ENCODE measurements at places on chromosomes 16 and 17.

DNA sequence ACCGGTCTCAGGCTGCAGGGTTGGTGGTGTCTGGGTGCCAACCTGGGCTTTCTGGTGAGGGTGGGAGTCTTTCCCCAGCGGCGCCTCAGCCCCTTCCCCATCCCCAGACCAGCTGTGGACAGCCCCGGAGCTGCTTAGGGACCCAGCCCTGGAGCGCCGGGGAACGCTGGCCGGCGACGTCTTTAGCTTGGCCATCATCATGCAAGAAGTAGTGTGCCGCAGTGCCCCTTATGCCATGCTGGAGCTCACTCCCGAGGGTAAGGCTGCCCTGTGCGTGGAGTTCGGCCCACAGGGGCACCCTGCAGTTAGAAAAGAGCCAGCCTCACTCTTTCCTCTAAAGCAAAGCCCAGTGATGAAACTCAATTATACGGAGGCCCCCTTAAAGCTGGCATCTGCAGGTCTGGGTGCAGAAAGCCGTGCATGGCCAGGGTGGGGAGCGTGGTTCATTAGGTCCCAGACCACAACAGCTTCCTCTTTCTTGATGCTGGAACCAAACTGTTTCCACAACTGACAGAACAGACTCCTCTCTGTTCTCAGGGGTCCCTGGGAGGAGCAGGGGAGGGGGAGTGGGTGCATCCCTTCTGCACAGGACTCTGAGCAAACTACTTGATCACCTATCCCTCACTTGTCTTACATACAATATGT lies 10.7 kb downstream of the GUCY2D start:
- DNase-seq = no peak

DNA sequence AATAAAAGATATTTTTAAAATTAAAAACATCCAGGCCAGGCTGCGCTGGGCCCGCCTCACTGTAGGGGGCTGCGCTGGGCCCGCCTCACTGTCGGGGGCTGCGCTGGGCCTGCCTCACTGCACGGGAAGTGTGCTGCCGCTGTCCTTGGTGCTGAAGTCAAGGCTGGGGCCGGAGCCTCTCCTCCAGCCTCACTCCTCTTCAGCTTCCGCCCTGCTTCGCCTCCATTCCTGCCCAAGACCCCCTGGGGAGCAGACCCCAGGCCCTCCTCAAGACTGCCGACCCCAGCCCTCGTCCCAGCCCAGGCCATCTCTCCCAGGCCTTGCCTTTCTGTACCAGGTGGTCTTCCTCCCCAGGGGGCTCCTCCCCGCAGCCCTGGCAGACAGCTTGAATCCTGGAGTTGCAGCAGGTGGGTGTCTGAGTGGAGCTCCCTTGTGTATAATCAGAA lies 26.2 kb downstream of the ENDOV start:
- peak; percentile 45 for DNase-seq

DNA sequence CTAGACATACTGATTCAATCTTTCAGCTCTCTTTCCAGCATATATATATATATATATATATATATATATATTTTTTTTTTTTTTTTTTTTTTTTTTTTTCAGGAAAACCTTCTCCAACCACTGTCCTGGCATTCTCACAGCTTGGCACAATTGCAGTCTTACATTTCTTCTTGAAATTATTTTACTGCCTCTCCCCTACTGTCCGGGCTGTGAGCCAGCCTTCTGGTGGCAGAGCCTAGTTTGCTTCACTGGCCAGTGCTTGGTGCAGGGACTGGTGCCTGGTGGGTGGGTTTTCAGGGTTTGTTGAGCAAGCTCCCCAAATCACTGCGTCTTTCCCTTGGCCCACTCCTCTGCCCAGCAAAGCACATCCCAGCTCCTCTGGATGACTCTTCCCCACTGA lies 28.5 kb downstream of the PRSS54 start:
- DNase-seq = no peak

GRCh38 chr17:62966426-62967204 lies 580 bp downstream of the TANC2 start:
- DNase-seq = peak; percentile 54

DNA sequence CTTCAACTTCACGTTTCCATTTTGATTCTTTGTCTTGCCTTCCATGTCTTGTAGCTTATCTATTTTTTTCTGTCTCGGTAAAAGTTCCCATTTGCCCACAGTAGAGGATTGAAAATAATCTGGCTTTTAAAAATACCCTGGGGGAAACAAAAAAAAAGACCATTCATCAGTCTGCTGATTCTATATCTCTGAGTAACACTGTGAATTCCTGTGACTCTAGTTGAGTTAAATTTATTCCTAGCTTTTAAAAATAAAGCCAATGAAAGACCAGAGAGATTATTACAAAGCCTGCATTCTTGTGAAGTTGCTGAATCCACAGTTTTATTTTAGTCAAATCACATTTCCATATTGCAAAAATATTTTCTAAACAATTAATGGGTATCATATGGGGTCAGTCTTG lies 532.3 kb downstream of the CDH13 start:
- DNase-seq = no peak

GRCh38 chr17:10270258-10270657 lies 71.9 kb upstream of the GAS7 start:
- DNase-seq = no peak

GRCh38 chr17:17079761-17080160 lies 37.5 kb downstream of the MPRIP start:
- no peak for DNase-seq

- DNase-seq = no peak
Observed at GRCh38 chr17:71183066-71183660, 937.7 kb upstream of the SOX9 start.

DNA sequence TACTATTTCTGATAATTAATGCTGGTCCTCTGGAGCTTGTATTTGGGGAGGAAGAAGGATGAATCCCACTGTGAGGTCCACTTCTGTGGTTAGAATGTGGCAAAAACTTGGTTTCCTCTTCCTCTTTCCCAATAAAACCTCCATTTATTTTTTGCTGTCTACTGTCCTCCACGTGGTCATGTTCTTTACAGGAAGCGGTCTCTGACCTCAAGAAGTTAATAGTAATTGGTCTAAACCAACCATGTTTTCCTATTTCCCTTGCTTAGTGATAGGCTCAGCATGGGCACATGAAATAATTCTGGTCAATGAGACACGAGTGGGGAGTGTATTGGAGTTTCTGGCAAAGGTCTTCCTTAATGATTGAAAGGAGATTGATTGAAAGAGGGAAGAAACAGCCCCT lies 33.9 kb downstream of the CHP2 start:
- no peak for DNase-seq

DNA sequence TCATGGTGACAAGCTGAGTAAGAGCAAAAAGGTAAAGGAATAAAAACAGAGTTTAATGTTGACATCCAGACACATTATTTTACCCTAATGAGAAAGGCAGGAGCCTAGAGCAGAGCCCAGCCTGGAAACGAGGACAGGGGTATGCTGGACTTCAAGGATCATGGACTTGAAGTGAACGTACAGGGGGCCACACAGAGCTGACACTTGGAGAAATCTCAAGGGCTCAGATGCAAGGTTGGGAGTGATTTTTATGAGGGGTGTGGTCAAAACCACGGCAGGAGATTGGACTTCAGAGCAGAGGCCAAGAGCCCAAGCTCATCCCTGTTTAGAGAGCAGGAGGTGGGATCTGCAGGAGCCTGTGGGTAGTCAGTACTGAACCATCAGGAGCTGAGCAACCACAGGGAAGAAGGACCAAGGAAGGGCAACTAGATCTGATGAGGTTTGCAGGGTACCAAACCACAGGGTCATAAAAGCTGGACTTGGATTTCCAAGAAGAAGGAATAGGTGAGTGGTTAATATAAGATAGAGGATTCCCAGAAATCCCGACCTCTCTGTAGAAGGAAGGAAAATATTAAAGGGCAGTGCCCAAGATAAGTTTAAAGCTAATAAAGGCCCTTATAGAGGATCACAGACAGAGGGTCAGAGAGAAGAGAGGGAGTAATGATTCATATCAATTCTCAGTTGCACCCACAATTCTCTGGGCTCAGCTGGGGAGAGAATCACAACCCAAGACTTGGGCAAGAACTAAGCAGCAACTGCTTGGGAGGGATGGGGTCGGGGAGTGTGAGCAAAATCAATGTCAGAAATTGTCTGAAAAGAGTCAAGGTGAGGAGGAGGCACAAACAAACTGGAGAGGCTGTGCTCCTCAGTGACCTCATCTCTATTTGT lies 331.7 kb downstream of the SOX9 start:
- no peak for DNase-seq

DNA sequence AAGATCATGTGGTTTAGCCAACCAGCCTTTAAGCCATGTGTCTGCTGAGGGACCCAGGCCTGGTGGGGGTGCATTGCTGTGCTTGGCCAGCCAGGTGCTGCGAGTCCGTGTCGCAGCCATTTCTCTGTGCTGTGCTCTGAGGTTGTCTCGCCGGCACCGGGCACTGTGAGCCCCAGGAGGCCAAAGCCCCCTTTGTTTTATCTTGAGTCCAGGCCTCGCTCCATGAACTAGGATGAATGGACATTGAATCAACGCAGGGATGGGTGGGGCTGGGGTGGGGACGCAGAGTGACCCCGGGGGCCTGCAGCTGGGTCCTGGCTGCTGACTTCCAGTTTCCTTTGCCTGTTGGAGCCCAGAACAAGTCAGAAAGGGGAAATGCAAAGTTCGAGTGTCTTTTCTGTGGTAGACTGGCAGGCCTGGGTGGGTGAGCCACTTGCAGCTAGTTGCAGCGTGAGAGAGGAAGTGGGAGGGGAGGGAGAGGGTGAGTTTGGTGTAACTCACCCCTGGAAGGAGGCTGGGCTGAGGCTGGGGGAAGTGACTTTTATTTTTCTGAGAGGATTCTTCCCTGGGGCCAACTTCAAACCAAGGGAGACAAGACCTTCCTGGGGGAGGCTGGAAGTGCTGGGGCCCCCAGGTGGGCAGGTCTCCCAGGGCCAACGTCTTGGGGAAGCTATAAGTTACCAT lies 324.7 kb downstream of the SEC14L1 start:
- DNase-seq = peak; percentile 72

GRCh38 chr17:896953-897661 lies 82.5 kb downstream of the NXN start:
- DNase-seq = no peak

- no peak for DNase-seq
Observed at GRCh38 chr16:10895053-10895946, 18.3 kb downstream of the CIITA start.

DNA sequence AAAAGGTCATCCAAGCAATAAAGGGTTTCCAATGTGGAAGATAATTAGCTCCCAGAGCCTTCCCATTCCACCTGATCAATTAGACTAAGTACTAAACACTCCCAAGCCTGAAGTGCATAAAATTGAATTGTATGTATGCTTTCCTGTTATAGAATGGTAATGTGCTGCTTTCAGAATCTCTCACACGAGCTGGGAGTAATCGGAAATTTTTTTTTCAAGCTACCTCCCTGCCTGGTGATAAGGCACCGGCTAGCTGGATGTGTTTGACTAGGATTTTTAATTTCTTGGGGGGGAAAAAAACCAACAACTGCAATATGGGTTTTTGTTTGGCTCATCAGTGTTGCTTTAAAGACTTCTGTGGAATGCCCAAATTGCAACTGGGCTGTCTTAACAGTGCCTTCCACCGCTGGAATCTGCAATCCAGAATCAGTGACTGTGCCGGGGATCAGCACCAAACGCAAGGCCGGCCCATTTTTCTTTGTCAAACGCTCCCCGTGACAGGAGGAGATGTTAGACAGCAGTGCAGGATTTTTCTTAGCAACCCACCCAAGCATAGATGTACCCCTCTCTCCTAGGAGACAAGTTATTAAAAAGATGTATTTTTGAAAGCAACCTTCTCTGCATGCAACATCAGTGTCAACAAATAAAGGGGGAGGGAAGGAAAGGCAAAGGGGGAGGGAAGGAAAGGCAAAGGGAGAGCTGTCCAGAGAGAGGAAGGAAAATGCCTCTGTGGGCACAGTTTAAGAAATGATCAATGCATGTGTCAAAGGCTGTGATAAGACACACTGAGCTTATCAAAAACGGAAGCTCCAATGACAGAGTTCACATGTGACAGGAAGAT lies 387.2 kb downstream of the NPIPA8 start:
- DNase-seq = no peak

DNA sequence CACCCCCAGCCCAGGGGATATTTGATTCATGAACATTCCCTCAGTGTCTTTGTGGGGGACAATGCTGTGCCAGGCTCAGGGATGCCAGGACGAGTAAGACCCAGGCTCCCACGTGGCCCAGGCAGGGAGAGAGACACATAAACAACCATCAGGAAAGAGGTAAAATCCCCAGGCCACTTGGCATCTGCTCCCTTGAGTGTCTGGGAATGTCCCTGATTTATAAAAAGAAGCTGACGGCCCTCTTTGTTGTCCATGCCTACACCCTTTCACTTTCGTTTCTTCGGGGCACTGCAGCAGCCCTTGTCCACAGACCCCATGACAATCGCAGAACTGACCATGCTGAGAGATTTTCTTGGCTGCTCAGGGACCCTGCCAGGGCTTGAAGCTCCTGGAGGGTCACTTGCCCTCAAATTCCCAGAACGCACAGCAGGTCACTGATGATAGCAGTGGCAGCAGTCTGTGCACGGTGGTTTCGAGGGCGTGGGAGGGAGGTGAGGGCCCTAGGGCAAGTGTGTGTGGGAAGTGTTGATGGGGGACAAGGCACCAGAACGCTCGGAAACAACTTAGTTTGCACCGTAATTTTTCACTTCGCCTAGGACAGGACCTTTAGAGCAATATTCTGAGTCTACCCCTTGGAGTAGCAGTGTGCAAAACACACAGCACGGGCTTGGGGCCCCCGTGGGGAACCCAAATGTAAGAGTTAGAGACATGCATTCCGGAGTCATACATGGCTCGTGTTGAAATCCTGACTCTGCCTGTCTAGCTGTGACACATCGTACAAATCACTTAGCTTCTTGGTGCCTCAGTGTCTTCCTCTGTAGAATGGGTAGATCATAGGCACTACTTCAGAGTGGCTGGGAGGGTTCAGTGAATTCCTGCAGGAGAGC lies 4.7 kb downstream of the NOD2 start:
- DNase-seq = no peak

- DNase-seq = no peak
Observed at GRCh38 chr16:72066747-72067146, 3.7 kb downstream of the HPR start.

DNA sequence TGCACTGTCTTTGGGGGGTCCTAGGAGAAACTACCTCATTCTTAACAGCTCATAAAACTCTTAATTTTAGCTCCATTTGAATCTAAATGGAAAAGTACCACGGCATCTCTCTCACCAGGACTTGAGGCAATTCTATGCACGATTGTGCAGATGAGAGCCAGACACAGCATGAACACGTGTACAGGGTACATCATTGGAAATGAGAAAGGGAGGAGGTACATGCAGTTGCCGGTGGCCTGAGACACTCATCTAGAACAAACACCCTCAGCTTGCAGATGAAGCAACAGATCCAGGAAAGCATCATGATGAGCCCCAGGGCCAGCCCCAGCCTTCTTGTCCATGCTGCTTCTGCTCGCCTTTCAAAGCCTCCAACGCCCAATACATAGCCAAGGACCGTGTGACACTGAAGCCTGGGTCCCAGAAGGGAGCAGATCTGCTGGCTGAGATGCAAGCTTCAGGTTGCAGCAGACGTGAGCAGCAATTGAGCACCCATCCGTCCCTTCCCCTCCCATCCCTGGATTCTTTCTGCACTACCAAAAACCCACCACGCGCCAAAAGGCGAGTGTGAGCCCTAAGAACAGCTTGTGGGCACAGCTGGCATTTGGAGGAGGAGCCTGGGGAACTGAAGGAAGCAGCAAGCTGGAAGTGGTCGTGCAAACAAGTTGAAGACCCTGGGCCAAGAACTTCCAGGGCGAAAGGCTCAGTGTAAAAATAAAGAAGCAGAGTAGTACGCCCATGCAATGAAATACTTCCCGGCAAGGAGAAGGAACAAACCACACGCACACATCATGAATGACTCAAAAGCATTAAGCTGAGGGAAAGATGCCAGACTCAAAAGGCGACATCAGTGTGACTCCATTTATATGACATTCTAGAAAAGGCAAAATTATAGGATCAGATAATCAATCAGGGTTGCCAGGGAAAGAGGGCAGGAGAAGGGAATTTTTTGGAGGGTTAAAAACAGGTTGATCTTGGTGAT lies 7.3 kb upstream of the RCVRN start:
- DNase-seq = no peak

Measured in T follicular helper cell (primary cell).